ENCODE measurements at places on chromosomes 12 and 14.
A peak's percentile ranks its signal among the peaks of the same experiment; 100 is the strongest.

DNA sequence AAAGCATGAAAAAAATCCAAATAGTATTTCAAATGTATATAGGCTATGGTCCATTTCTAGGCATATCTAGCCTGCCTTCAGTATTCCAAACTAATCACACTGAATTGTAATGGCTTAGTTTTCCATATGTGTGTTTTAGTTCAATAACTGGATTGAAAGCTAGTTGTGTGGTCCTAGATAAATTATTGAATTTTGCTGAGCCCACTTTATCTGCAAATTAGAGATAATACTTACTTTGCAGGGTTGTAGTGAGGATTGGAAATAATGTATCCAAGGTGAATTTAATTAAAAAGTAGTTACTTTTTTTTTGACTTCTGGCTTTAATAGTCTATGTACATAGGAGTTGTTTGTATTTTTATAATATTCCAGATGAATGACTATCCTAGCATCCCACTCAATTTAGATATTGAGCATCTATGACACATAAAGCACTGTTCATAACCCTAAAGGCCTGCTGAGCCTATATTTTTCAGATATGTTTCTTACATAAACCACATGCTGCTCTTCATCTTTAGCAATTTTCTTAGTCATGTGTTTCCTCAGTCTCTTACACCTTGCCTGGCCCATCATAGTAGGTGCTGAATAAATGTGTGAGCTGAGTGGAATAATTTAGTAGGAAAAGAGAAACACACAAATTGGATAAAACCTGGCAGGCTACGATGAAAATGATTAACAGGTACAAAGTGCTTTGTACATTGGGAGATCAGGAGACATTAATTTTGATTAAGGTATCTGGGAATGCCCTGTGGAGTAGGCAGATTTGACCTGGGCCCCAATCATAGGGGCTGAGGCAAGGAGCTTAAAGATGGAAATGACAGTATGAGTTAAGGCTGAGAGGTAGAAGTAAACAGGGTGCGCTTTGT, 1.1 kb upstream of the ATP23 start:
- no peak for DNase-seq

DNA sequence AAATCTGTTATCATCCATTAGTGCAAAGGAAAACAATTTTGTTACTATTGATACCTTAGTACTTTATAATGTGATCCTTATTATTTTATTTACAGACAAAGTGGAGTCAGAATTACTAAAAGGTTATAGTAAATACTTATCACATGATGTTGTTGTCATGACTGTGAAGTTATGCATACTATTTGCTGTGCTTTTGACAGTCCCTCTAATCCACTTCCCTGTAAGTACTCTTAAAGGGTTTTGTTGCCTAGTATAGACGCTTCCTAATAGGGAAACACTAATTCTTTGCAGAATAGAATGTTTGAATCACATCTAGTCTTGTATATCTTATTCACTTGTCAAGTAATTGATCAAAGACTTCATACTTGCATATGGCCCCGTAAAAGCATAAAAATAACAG, 69.4 kb downstream of the SLC38A6 start:
- no peak for DNase-seq

DNA sequence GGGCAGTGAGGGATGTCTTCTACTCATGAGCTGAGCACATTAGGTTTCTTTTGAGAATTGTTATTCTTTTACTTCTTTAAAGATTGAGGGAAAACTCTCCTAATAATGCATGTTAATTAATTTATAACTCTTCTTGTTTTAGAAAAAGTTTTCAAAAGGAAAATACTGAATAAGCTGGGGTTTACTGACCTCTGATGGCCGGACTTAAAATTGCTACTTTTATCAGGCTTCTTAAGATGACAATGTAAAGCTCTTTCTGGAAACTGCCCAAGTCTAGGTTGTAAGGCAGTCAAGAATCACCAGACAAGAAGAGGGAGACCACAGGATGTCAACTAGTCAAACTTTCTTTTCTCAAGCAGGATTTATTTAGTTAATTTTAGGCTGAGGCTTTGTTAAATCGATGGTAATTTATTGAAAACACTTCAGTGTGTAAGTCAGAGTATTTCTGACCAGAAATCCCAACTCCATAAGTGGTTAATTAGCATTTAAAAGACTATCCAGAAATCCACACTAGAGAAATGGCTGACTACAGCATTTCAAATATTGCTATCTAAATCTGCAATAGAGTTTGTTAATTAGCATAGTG, 82.1 kb downstream of the AVPR1A start:
- no peak for DNase-seq

GRCh38 chr14:69553252-69553651, 21.4 kb downstream of the CCDC177 start:
- DNase-seq, result no peak

- no peak for DNase-seq
These were observed 26.3 kb upstream of the NR1H4 start for GRCh38 chr12:100447381-100447780.

- no peak for DNase-seq
These were observed 41.4 kb downstream of the COX16 start for GRCh38 chr14:70317969-70318634.

DNA sequence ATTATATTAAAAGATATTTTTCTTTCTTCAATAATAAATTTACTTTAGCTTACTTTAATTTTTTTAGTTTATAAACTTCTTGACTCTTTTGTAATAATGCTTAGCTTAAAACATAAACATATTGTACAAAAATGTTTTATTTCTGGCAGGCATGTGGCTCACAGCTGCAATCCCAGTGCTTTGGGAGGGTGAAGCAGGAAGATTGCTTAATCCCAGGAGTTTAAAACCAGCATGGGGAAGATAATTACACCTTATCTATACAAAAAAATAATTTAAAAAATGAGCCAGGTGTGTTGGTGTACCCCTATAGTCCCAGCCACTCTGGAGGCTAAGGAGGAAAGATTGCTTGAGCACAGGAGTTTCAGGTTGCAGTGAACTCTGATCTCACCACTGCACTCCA, 120.7 kb downstream of the GPHN start:
- no peak for DNase-seq

- no peak for DNase-seq
These were observed 76.1 kb downstream of the CNTN1 start for GRCh38 chr12:40768125-40768864.

DNA sequence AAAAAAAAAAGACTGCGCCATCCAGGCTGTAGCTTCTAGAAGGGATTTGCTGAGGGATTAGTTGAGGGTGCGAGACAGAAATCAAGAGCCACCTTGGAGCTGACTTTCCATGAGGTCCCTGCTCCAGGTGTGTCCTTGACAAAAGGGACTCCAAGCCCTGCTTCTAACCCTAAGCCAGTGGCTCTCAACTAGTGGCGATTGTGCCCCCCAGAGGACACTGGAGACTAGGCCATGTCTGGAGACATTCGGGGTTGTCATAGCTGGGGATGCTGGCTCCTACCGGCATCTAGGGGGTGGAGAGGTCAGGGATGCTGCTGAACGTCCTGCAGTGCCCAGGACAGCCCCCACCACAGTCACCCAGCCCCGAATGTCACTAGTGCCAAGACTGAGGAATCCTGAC, 40.6 kb downstream of the SPRING1 start:
- DNase-seq, result peak; percentile 26

DNA sequence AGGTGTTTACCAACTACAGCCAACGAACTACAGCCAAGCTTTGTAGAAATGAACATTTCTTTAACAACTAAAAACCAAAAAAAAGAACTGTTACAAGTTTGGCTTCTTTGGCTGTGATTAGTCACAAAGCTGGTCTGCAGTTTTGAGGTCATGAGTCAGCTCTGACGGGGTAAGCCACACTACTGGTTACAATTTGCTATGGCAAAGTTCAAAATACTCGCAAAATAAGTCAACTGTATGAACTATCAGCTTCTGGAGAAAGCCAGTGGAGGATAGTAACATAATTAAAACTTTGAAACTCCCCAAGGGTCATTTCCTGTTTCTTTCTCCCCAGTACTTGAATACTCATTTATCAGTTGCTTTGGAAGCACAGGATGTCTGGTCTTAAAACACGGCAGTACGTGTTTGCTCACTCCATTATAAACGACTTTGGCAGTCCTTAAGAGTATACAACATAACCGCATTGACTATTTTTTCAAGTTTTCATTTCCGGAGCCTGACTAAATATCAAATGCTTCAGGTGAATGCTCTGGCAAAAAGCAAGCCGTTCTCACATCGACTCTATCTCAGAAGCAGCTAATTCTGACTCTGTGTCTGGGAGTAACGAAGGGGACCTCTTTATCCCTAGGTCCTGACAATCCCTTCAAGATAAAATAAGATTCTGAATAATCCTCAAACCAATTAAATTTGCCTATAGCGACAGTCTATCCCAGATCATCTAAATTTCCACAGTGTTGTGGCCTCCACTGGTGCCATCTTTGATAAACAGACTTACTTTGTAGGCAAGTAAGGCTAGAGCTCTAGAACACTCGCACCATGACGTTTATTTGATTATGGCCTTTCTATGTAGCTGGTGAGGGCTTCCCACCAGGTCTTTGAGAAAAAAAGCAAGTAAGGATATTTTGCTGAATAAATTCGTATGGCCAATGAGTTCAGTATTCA, 10.6 kb downstream of the PHLDA1 start:
- peak; percentile 53 for DNase-seq

GRCh38 chr14:61837336-61838229, 75.4 kb downstream of the SNAPC1 start:
- DNase-seq, result peak; percentile 53

DNA sequence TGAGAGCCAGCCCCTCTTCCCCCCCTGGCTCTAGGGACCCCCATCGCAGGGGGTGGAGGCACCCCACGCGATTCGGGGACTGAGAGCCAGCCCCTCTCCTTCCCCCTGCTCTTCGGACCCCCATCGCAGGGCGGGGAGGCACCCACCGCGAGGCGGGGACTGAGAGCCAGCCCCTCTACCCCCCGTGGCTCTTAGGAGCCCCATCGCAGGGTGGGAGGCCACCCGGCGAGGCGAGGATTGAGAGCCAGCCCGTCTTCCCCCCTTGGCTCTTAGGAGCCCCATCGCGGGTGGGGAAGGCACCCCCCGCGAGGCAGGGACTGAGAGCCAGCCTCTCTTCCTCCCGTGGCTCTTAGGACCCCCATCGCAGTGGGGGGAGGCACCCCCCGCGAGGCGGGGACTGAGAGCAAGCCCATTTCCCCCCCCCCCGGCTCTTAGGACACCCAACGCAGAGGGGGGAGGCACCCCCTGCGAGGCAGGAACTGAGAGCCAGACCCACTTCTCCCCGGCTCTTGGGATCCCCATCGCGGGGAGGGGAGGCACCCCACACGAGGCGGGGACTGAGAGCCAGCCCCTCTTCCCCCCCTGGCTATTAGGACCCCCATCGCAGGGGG, 45.6 kb downstream of the DDX11 start:
- no peak for DNase-seq

GRCh38 chr14:20412411-20412810, 890 bp downstream of the TEP1 start:
- DNase-seq, result no peak

- no peak for DNase-seq
These were observed 12.9 kb downstream of the COPS7A start for GRCh38 chr12:6736754-6737153.

- no peak for DNase-seq
These were observed 48.3 kb upstream of the ZFP36L1 start for GRCh38 chr14:68841016-68841809.

- DNase-seq, result no peak
These were observed 50.3 kb downstream of the ADAMTS20 start for GRCh38 chr12:43501703-43502102.

- no peak for DNase-seq
These were observed 21.2 kb downstream of the RTL1 start for GRCh38 chr14:100882026-100882967.

DNA sequence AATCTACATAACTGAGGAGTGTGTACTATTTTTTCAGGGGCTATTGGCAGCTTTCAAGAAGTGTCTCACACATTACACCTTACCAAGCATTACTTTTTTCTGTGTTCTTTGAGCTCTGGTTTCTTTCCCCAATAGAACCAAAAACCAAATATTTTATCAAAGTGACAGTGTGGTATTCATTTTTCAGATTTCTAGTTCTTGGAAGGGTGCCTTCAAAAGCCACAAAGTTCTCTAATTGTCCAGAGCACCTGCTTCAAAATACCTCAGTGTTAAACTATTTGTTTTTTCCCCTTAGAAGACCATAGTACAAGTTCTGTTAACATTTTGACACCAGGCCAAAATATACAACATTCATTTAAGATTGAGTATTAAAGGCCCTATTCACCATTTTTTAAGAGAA, 515.7 kb downstream of the ETNK1 start:
- no peak for DNase-seq

GRCh38 chr14:73262427-73263183, 25.3 kb downstream of the PAPLN start:
- no peak for DNase-seq

DNA sequence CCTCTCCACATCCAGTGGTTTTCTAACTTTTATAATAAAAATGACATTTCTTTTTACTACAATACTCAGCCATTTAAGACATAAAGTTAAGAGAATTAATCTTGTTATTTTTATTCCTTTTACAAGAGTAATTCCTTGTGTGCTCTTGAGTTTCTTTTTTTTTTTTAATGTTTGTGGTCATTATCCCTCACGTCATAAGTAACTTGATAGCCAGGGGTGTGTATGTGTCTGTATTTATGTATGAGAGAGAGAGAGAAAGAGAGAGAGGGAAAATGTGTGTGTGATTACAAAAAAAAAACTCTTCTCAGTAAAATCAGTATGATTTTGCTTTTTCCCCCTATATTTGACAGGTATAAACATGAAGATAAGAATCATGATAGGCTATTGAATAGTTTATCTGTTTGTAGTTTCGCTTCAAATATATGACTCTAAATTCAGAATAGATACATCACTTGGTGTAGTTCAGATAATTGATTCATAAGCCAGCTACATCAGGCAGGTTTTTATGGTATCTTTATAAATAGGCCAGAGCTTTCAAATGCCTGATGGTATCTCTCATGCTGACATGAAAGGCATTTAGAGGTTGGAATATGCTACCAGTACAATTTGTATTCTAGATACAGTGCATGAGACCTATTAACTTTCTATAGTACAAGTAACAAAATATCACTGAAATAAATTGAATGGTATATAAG, 34.9 kb downstream of the RERGL start:
- no peak for DNase-seq

DNA sequence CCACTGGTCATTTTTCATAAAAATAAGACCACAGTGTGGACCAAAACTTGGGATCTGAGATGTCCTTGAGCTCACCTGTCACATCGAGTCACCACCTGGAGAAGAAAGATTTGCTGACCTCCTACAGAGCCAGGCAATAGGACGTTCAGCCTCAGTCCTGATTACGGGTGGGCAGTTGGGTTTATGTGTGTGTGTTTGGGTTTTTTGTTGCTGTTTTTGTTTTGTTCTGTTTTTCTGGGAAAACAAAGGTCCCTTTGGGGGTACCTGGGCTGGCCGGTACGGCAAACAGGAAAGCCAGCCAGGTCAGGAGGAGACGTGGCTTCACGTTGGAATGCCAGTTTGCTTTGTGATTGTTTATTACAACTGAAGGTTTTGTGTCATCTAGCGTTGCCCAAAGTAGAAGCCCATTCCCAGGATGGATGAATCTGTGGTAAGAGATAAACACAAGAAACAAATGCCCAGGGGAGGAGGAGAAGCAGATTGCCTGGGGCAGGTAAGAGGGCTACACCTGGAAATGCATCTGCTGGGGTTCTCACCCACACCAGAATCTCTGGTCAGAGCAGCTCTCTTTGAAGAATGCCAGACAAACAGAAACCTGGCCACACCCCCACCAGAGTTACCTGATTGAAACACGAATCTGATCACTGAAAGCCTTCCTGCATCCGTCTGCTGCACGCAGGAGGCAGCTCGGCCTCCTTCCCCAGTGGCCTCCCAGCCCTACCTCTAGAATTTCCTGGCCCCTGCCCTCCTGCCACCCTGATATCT, 100.1 kb upstream of the DIO3 start:
- no peak for DNase-seq

- no peak for DNase-seq
These were observed 35.7 kb downstream of the RIN3 start for GRCh38 chr14:92549105-92549858.

GRCh38 chr12:52221912-52222457, 11.1 kb upstream of the KRT7 start:
- DNase-seq, result peak; percentile 36

Data from bone marrow (tissue), 2 donors.